ENCODE measurements at places on chromosomes 5 and 9.

DNA sequence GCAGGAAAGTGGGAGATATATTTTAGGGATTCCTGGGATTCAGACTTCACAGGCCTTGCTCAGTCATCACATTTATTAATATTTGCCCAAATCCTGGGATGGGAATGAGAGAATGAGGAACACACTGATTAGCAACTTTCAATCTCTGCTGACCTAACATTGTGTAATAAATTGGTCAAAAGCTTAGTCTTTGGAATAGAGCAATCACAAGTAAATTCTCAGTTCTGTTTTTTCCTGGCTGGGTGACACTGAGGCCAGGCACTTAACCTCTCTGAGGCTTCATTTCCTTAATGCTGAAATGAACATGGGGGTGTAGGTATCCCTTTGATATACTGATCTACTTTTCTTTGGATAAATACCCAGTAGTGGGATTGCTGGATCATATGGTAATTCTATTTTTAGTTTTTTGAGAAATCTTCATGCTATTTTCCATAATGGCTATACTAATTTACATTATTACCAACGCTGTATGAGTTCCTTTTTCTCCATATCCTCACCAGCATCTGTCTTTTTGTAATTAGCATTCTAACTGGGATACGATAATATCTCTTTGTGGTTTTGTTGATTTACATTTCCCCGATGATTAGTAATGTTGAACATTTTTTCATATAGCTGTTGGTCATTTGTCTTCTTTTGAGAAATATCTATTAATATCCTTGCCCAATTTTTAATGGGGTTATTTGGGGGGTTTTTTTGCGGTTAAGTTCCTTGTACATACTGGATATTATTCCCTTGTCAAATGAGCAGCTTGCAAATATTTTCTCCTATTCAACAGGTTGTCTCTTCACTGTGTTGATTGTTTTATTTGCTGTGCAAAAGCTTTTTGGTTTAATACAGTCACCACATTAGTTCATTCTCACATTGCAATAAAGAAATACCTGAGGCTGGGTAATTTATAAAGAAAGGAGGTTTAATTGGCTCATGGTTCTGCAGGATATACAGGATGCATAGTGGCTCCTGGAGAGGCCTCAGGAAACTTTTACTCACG is 36.8 kb upstream of the NIPBL start:
- DNase-seq = no peak

DNA sequence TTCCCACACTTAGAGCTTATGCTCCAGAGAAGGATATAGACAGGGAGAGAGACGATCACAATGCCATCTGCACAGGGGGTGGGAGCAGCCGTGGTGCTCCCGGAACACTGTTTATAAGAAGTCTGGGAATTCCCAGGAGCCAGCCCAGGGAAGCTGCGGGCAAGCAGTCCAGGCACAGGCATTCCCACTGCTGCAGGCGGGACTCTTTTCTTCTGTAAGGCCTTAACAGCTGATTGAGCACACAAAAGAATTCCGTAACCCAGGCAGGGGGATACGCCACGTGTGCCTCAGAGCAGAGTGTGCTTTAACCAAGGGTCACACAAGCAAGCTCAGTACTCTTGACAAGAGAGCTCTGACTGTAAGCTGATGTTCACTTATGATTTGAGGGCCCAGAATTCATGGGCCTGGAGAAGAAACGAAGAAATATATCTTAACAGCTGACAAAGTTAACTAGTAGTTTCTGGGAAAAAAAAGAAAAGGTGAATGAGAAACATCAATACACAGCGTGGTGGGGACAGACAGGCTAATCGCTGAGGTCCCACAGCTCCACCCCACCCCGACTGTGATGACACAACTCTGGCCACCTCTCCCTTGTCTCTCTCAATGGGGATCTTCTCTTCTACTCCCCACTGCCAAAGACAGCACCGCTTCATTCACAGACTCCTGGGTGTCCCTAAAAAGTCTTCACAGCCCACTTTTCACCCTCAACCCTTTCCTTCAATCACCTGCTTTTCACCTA is 85.9 kb upstream of the SIMC1 start:
- no peak for DNase-seq

GRCh38 chr9:134886413-134886913 is 5.9 kb downstream of the FCN2 start:
- no peak for DNase-seq

DNA sequence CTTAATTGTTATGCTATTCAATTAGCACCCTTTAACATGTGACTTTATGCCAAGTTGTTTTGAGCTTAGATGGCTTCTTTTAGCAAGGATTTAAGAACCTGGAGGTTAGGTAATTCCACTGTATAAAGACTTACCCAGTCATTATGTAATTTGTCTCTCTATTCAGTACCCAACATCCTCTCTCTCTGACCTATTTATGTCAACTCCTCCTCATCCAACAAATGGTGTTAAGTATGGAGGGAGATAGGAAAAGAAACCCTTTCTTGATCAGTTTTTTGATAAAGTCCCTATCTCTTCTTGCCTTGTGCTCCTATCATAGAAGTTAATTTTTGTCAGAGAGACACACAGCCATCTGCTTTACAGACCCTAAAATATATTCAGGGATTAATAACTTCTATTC is 181.2 kb upstream of the GPR151 start:
- no peak for DNase-seq

DNA sequence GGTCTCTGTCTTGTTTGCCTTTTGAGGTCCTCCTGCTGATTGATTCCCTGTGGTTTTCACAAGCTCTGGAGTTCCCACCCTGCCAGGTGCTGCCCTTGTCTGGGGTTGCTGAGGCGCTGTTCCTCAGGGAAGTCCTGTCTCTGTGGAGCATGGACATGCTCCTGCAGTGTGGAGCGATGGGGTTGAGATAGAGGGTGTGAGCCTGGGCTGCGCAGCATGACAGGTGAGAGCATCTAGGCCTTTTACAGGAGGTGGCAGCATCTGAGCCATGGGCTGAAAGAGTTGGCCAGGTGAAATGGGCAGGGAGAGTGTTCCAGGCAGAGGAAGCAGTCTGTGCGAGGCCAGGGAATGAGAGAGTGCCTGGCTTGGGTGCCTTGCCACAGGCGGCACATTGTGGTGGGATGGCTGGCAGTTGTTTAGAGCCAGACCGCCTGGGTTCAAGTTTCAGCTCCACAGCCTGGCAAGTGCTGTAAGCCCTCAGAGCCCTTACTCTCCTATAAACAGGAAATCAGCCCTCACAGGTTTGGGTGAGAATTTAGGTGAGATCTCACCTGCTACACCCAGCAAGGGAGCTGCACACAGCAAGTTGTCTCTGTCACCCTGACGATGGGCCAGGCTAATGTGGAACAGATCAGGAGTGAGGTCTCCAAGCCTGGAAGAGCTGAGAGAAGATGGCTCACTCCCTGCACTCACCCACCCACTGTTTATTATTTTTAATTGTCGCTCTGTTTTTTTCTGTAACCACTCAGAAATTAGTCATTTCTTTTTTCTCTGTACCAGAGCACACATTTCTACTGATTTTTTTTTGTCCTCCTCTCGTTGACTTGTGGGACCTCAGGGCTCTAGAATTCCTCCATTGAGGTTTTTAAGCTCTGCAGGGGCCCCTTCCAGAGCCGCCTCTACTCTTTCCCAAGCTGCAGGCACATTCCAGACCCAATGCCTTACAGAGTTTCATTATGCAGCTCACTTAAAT is 19.6 kb downstream of the TCOF1 start:
- no peak for DNase-seq

GRCh38 chr9:78171651-78172050 is 64.2 kb upstream of the CEP78 start:
- DNase-seq = no peak

DNA sequence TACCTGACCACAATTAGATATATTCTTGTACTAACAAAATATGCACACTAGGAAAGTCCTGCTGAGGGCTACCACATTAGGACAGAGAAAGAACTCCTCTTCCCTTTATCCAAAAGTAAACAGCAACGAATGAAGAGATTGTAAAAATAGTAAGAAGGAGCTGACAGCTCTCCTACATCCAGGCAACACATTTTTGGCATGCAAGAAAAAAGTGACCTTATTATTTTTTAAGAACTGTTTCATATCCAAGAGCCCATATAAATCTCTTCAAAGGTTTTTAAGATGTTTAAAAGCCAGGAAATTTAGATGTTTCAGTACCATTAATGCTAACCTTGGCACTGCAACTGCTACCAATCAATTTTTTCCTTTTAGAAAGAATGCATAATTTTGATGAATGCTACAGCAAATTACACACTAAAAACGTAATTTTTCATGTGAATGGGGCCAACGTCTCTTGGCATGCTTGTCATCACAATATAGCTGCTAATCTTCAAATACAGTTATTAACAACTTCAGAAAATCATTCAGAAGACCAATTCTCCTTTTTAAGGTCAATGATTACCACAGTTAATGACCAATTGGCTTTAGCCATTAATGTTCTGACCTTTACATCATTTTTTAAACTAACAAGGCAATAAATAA is 132.0 kb downstream of the FBXL17 start:
- DNase-seq = no peak

- no peak for DNase-seq
Observed at GRCh38 chr9:136845465-136846260, 3.4 kb downstream of the AJM1 start.

GRCh38 chr5:591746-592145 is 20.4 kb upstream of the CEP72 start:
- no peak for DNase-seq

GRCh38 chr5:137186759-137187461 is 312.2 kb downstream of the SPOCK1 start:
- DNase-seq = no peak

DNA sequence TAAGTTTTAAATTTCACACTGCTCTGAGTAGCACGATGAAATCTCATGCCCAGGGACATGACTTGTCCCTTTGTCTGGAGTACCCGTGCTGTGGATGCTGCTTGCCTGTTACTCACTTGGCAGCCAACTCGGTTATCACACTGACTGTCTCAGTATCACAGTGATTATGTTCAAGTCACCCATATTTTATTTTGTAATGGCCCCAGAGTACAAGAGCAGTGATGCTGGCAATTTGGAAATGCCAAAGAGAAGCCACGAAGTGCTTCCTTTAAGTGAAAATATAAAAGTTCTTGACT is 22.8 kb upstream of the SCGB3A2 start:
- DNase-seq = no peak

- DNase-seq = peak; percentile 13
Observed at GRCh38 chr9:87445646-87446045, 52.0 kb upstream of the DAPK1 start.

DNA sequence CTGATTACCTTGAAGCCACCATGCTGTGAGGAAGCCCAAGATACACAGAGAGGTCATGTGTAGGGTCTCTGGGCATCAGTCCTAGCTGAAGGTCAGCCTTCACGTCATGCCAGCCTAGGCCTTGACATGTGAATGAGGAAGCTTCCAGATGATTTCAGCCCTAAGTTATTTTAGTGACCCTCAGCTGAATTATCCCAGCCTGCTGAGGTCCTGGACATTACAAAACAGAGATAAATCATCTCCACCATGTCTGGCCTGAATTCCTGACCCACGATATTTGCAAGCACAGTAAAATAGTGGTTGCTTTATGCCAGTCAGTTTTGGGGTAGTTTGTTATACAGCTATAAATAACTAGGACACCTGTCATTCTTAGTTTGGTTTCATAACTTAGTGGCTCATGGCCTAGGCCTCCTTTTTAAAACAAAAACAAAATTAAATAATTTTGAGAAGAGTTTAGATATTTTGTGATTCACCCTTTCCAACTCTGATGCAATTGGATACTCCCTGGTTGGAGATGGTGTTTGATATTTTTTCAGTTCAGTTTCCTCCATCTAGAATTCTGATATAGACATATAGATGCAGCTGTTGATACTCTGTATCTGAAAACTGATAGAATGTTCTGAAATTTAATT is 571.3 kb upstream of the CLINT1 start:
- DNase-seq = no peak

DNA sequence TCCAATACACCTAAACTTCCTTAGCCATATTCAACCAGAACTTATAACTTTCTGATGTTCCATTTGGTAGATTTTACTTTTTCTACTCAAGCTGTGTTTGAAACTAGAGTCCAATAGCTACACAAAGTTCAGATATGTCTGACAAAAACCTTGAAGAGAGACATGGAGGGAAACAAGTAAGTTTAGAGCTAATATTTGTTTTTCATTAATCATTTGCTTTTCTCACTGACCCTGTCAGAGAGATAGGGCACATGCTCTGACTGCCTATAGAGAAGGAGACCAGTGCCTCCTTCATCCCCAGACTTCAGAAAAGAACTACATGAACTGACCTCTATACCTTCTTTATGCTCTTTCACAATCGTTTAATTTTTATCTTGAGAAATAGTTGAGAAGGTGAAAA is 157.0 kb upstream of the PPP1R2B start:
- DNase-seq = no peak

GRCh38 chr5:96680759-96681470 is 18.7 kb downstream of the CAST start:
- no peak for DNase-seq

DNA sequence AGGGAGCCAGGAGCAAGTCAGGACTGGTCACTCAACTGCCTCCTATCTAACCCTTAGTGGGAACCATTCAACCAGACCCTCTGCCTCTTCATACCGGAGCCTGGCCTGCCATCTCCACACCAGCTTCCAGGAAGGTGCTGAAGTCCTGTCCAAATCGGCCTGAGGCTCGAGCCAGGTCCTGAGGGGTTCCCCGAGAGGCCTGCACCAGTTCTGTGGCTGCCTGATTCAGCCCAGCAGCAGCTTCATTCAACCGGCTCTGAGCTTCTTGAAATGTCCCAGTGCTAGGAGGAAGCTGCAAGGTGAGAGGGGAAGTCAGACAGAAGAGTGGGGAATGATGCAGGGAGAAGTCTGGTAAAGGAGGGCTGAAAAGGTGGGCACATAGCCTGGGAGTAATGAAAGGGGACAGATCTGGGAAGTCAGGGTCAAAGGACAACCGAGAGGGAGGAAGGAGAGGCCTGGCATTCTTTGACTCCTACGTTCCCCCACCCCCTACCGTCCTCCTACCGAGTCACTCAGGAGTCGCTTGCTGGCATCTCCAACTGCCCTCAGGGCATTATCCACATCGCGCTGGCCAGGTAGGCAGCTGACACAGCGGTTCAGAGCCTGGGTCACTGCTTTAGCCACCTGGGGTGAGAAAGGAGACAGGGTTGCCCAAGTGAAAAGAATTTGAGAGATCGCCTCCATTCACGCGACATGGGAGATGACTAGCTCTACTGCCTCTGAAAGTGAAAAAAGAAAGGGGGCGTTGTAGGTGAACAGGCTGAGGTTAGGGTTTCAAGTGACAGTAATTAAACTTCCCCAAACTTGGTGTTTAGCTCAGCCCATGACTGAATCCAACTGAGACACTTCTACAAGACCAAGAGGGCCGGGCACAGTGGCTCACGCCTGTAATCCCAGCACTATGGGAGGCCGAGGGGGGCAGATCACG is 20.2 kb downstream of the TLN1 start:
- DNase-seq = no peak

- DNase-seq = no peak
Observed at GRCh38 chr9:447230-448025, 232.8 kb downstream of the DOCK8 start.

GRCh38 chr5:76986825-76987526 is 34.1 kb downstream of the CRHBP start:
- no peak for DNase-seq

- no peak for DNase-seq
Observed at GRCh38 chr5:55226934-55227663, at the start of gene MCIDAS. TSS of gene MCIDAS (minus strand) at chr5:55227315. CDS start at chr5:55227138, 177 bp downstream.

- no peak for DNase-seq
Observed at GRCh38 chr5:39863926-39864552, 439.3 kb upstream of the DAB2 start.

Measured in amygdala (tissue), 56 donors.